ELR (cell line): ENCODE measurements at places on chromosomes 1 and 21.

- DNase-seq = no peak
Measured at GRCh38 chr1:21821385-21822019, 9.4 kb downstream of the LDLRAD2 start.

DNA sequence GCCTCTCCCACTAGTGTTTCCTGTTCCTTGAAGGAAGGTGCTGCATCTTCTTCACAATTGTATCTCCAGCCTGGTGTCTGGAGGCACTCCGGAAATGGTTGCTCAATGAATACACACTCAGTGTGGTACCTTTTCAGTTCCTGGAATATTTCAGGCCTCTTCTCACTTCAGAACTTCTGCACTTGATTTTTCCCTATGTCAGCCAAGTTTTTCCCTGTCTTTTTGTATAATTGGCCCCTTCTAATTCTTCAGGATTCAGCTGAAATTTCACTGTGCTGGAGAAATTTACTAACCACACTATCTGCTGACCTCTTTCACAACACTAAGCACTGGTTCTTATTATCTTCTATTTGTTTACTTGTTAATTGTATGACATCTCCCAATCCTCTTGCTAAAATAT is 61.2 kb upstream of the MAP10 start:
- no peak for DNase-seq

DNA sequence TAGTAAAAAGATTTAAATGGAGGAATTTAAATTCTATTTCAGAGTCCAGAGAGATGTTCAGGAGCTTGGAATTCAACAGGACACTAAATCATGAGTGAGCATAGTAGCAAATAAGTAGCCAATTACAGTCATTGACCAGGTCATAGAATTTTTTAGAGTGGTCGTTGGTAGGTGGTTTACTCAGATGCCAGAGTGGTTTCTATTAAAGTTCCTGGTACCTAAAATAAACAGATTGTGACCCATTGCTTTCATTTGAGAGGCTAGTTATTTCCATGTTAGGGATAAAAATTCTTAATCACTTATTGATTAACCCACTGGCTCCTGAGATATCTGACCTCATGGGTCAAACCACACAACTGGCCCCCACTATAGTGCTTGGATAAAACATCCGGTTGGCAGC is 201.3 kb downstream of the ASTN1 start:
- no peak for DNase-seq

- no peak for DNase-seq
Measured at GRCh38 chr21:43826623-43826974, 37.2 kb downstream of the RRP1 start.

- no peak for DNase-seq
Measured at GRCh38 chr21:42630626-42631025, 22.8 kb upstream of the PDE9A start.

- peak; percentile 10 for DNase-seq
Measured at GRCh38 chr1:111813440-111814304, 58.0 kb downstream of the DDX20 start.
